ENCODE measurements at places on chromosomes 12 and 14.

DNA sequence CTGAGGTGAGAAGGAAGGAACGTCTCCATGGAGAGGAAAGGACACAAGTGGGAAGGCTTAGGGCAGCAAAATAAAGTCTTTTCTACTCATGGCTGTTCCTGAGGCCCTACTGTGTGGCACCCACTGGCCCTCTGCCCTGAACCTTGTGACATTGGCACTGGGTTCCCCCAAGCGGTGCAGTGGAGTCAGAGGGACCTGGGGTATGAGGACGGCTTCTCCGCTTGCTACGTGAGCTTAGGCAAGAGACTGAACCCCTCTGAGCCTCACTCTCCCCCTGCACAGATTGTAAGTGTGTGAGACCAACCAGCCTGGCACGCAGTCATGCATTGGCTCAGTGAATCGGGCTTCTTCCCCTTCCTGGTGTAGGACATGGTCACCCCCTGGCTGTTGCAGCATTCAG lies 19.7 kb downstream of the SLC6A12 start:
- no peak for DNase-seq

- DNase-seq, result no peak
Observed at GRCh38 chr14:33057585-33057984, 118.9 kb downstream of the NPAS3 start.

DNA sequence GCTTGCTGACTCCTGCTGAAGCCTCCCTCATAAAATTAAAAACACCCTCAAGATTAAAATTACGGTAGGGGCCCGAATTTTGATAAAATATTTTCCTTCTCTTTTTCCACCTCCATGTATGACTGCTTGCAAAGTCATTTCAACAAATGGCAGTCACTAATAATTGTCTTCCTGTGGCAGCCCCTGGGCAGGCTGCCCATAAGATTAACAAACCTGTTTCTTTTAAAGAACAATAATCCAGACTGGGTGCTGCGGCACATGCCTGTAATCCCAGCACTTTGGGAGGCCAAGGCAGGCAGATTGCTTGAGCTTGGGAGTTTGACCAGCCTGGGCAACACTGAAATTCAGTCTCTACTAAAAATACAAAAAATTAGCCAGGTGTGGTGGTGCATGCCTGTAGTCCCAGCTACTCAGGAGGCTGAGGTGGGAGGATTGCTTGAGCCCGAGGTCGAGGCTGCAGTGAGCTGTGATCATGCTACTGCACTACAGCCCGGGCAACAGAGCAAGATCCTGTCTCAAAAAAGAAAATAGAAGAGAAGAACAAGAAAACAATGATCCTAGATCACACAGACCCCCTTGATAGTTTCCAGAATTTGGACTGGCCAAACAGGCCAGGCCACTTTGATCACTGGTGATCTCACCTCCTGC lies 8.7 kb downstream of the SAV1 start:
- DNase-seq, result no peak

- DNase-seq, result peak; percentile 13
Observed at GRCh38 chr12:12474931-12475795, 87.5 kb downstream of the DUSP16 start.

- no peak for DNase-seq
Observed at GRCh38 chr14:85061256-85061655, 468.7 kb upstream of the FLRT2 start.

DNA sequence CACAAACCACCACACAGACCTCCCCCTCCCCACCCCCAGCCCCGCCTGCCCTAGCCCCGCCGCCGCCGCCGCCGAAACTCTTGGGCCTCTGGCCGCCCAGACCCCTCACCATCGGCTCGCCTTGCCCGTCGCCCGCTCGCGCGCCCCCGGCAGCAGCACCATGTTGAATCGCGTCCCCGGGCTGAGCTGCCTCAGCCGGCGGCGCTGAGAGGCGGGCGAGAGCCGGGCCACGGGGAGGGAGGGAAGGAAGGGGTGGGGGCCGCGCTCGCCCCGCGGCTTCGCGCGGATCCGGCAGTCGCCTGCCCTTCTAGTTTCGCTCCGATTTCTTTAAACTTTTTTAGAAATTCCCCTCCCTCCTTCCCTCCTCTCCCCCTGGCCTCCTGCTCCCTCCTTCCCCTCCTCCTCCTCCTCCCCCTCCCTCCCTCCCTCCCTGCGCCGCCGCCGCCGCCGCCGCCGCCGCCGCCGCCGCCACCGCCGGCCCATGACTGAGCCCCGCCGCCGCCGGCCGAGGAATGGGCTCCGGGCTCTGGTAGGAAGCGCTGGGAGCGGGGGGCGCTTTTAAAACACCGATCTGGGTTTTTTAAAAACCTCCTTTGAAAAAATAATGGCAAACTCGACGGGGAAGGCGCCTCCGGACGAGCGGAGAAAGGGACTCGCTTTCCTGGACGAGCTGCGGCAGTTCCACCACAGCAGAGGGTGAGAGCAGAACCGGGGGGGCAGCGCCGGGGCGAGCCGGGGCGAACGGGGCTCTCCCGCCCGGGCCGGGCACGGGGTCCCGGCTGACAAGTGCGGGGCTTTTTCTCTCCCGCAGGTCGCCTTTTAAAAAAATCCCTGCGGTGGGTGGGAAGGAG lies at the start of gene ARID2:
Gene ARID2 (plus strand): TSS at position 474 of the 851 bp plus-strand sequence. CDS start 131 bp downstream, at position 605.
- peak; percentile 40 for DNase-seq

DNA sequence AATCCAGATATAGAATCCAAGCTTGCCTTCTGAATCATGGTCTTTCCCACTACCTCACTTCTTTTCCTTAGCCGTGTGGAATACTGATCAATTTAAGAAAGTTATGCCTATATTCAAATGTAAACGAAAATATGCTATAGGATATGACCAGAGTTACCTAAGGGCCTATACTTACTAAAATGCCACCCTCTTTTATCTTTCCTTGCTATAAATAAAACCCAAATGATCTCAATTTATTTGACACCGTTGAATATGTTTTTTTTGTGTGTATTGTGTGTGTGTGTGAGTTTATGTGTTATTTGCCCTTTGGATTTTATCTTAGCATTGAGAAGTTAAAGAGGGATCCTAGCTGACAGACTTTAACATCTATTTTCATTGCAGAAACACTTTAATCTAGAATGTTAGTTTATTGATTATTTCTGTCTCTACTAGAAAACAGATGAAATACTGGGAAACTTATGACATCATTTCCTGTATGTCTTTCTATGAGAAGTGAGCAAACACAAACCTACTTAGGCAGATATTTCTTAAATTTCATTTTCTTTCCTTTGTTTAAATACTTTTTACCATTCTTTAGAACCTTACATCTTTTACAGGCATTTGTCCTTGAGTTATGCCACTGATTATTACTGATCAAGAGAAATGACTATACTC lies 2.0 kb upstream of the TAS2R9 start:
- DNase-seq, result no peak

- no peak for DNase-seq
Observed at GRCh38 chr12:12025799-12026386, 44.8 kb upstream of the BCL2L14 start.

GRCh38 chr14:35669782-35670181 lies 135.8 kb downstream of the INSM2 start:
- DNase-seq, result no peak

- DNase-seq, result no peak
Observed at GRCh38 chr12:7373226-7373625, 69.4 kb downstream of the ACSM4 start.

DNA sequence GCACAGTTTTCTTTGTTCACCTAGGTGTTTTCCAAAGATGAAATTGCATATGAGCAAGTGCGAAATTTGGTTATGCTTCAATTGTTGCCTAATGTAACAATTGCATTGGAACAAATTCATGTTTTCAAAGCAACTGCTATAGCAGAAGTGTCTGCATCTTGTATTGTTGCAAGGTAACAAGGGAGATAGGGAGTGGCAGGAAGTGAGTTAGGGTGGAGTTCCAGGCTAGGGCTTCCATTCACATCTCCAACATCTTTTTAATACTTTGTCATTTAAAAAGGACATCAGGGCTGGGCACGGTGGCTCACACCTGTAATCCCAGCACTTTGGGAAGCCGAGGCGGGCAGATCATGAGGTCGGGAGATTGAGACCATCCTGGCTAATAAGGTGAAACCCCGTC lies 312.3 kb upstream of the E2F7 start:
- DNase-seq, result no peak

- no peak for DNase-seq
Observed at GRCh38 chr12:132586929-132587328, 23.5 kb downstream of the LRCOL1 start.
